PC-3 (cell line): ENCODE measurements at places on chromosomes 4 and X. TPM values are rescaled to one million over a fixed set of nuclear protein-coding genes. Genes with fewer than 3 reads are reported as not detected.
A peak's percentile ranks its signal among the peaks of the same experiment; 100 is the strongest.

GRCh38 chr4:75869100-75869499 is 33.2 kb downstream of the PPEF2 start:
- H3K36me3 ChIP-seq = no peaks in the 10 kb centered on the region
- no peaks in the 10 kb centered on the region for H3K4me1 ChIP-seq
- no peaks in the 10 kb centered on the region for H3K27me3 ChIP-seq
- no peak overlapping the region for H3K27ac ChIP-seq
- H3K4me3 ChIP-seq = no peak overlapping the region

Gene CFAP47
- total RNA-seq = not detected in 2 replicates

Gene SPON2
- 0.80 and 1.0 TPM in 2 replicates for total RNA-seq

- peak overlapping the region; percentile 93 for H3K4me3 ChIP-seq
- no peaks in the 10 kb centered on the region; the same call in 1 of the 2 replicates for H3K36me3 ChIP-seq
- H3K4me1 ChIP-seq = peaks cover 20% of the 10 kb centered on the region
- DNase-seq = no peak
- no peaks in the 10 kb centered on the region for H3K27me3 ChIP-seq
Measured at GRCh38 chrX:119605464-119606279, 552 bp downstream of the NKRF start.
